ENCODE measurements at places on chromosomes 11 and 22.

DNA sequence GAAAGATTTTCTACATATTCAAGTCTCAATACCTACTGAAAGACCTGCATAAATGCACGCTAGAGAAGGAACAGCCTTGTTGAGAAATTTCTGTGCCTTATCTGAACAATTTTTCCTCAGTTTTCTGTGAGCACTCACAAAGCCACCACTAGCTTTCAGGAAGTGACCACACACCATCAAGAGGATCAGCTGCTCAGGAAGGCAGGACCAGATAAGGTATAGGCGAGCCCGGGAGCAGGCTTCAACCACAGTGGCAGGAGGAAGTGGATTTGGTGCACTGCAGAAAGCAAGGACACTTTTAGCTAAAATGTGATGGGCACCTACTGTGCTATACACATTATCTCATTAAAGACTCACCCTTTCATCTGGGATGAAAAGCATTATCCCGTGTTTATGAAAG is 220.8 kb downstream of the RAB38 start:
- no peak for DNase-seq

DNA sequence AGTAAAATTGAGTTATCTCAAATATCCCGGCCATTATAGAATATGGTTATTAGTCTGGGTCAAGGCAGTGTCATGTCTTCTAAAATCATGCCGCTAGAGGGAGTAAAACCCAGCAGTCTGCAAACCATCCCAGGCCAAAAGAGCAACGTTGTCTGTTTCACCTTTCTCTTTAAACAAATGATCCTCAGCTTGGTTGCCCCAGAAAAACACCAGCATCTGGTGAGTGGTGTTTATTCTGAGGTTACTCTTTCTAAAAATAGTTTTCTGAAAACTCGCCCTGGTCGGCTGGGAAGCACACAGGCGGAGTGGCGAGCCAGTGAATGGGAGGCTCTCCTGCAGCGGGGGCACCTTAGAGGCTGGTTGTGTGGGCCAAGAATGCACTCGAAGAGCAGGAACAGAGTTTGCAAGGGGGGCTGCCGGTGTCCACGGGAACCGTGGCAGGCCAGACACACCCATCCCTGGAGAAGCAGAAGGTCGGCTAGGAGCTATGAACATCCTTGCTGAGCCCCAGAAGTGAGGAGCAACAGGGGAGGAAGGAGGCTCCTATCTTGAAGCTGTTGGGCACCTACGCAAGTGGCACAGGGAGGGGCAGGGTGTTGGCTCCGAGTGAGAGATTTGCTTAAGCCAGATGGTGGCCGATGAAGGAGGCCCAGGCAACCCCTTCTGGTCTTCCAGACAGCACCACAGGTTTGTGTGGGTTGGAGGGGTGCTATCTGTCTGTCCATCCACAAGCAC is 297.1 kb downstream of the ETS1 start:
- DNase-seq, result peak; percentile 44

GRCh38 chr11:130175898-130176297 is 16.3 kb downstream of the ST14 start:
- DNase-seq, result no peak

DNA sequence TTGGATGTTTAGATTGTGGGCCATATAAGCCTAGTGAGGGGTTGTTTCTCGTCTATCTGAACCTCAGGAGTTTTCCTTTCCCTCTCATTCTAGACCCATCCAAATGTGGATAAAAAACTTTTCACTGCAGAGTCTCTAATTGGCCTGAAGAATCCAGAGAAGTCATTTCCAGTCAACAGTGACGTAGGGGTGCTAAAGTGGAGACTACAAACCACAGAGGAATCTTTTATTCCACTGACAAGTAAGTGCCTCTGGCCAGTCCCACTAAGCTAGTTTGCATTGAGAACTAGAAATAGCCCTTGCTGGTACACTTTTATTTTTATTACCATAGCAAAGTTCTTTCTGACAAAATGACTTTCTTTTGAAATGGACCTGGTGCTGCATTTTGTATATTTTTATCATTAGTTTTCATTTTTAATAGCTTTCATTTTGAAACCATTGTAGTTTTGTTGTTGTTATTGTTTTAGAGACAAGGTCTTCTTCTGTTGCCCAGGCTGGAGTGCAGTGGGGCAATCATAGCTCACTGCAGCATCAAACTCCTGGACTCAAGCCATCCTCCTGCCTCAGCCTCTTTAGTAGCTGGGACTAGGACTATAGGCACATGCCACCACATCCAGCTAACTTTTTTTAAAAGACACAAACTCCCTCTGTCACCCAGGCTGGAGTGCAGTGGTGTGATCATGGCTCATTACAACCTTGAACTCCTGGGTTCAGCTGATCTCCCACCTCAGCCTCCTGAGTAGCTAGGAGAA is 14.6 kb upstream of the PHLDB1 start:
- no peak for DNase-seq

DNA sequence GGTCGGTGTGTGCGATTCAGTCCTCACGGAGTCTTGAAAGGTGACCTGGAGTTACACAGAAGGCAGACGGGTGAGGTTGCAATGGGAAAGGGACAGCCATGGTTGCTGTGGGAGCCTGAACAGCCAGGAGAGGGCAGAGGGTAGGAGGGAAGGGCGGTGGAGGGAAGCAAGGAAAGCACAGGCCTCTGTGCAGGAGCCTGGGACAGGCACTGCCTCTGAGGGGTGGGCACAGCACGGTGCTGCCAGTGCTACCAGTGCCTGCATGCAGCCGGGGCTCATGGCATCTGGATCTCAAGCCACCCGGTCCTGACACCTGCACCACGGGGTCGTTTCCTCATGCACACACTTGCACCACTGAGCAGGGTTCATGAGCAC is 401.0 kb downstream of the TBC1D22A start:
- no peak for DNase-seq

- DNase-seq, result no peak
Observed at GRCh38 chr11:64776875-64777274, 1.5 kb downstream of the SF1 start.

DNA sequence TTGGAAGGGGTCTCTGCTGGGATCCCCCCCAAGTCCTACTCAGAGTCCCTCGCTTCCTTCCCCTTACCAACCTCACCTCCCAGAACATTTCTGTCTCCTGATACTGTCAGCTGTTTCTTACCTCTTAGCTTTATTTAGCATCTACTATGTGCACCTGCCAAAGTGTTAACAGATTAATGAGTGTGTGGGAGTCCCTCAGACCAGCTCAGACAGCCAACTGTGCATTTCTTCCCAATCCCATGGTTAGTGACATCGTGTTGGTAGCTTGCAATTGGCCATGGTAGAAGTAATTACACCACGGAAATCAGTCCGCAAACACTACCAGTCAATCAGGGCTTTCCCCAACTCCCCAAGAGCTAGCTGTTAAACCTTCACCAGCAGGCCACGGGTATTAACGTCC is 150.6 kb downstream of the DSCAML1 start:
- no peak for DNase-seq

DNA sequence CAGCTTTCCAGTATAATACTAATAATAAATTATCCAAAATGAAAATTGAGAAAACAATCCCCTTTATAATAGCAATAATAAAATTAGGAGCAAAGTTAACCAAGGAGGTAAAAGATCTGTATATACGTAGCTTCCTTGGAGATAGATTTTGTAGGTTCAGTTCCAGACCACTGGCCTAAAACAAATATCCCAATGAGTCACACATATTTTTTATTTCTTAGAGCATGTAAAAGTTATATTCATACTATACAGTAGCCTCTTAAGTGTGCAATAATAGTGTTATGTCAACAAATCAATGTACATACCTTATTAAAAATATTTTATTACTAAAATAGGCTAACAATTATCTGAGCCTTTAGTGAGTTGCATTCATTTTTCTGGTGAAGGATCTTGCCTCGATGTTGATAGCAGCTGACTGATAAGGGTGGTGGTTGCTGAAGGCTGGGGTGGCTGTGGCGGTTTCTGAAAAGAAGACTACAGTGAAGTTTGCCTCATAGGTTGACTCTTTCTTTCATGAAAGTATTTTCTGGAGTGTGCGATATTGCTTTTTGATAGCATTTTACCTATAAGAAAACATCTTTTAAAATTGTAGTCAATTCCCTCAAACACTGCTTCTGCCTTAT is 178.5 kb downstream of the ARHGAP42 start:
- no peak for DNase-seq

GRCh38 chr11:45097721-45098493 is 48.5 kb upstream of the PRDM11 start:
- no peak for DNase-seq

DNA sequence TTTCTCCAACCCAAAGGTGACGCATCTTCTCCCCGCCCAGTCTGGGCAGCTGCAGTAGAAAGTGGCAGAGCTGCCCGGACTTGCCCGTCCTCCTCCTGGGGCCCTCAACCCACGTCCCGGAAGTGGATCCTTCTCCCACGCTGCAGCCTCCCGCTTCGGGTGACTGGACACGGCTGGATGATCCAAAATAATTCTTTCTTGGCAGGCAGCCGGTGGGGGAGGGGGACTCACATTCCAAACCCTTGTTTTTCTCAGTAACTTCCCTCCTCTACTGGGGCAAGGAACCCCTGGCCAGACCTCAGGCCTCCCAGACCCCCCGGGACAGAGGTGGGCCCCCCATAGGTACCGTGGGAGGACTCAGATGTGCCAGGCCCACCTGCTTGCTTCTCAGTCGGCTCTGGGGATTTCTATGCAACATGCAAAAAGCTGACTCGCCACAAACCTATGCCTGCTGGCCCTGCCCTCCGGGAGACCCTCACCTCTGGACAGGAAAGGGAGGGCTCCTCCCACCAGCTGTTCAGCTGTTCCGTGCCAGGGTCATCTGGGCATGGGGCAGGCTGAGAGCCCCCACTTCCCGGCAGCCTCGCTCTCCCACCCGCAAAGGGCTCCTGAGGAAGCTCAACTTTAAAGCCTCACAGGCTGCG is 1.4 kb downstream of the PLXNB2 start:
- DNase-seq, result no peak

- DNase-seq, result no peak
Observed at GRCh38 chr11:120457996-120458395, 53.6 kb upstream of the GRIK4 start.

DNA sequence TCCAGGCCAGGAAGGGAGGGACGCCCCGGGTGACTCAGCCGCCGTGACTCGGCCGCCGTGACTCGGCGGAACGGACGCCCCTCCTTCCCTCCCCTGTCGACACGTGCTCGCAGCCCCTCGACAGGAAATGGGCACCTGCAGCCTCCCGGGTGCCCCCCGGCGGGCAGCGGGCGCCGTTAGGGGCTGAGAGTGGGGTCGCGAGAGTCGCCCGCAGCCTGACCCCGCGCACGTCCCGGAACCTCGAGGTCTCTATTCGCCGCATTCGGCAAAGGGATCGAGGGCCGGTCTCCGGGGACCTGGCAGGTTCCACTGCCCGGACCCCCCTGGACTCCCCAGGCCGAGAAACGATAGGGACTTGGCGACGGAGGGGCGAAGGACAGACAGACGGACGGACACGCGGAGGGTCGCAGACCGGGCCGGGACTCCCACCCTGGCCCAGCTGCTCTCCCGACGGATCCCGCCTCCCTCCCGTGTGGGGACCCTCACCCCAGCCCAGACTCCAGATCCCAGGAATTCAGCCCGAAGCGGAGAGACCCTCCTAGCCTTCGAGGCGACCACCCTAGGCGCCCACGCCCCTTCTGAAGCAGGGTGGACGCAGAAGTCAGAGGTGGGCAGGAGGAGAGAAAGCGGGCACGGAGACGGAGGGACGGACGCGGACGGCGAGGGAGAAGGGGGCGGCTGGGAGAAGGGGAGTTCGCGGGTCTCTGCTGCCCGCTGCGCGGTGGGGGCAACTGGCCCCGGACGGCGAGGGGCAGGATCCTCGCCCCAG is 648 bp downstream of the FOSL1 start:
- peak; percentile 68 for DNase-seq

GRCh38 chr22:38075105-38075825 is 8.7 kb downstream of the SLC16A8 start:
- DNase-seq, result no peak

DNA sequence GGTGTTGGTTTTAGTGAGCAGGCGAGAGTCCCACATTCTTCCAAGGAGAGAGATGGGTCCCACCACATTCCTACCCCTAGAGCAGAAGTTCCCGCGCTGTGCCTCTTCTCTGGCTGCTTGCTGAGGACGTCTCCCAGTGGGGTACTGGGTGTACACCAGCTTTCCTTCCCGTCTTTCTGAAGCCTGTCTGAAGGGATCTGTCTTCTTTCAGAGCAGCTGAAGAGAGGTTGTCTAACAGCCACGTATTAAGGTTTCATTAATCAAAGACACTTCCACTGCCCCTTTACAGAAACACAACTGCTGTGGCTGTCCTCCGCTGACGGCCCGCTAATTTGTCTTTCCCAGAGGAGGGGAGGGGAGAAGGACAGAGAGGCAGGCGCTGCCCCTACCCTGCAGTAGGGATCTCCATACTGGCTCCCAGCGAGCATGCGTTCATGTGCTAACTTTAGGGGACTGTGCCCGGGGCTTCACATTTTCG is 56.0 kb downstream of the ZBTB16 start:
- no peak for DNase-seq

GRCh38 chr11:60059052-60059451 is 2.6 kb downstream of the MS4A3 start:
- no peak for DNase-seq

DNA sequence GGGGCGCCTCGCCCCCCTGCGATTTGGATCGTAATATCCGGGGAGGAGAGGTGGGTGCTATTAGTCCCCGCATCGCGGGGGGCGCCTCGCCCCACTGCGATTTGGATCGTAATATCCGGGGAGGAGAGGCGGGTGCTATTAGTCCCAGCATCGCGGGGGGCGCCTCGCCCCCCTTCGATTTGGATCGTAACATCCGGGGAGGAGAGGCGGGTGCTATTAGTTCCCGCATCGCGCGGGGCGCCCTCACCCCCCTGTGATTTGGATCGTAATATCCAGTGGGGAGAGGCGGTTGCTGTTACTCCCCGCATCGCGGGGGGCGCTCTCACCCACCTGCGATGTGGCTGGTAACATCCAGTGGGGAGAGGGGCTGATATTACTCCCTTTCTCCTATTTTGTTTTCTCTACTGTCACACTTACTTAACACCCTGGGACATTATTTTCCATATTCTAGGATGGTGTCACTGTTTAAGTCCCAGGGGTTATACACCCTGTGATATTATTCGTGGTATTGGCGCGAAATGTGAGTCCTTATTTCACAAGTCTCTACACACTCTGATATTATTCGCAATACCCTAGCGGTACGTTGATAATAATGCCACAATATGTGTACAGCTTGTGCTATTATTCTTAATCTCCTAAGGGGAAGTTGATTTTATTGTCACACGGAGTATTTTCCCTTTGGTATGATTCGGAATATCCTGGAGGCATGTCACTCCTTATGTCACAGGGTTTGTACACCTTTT is 57.8 kb upstream of the ALDH3B2 start:
- DNase-seq, result peak; percentile 20

Data from stimulated activated CD8-positive, alpha-beta memory T cell treated with anti-CD3 and anti-CD28 coated beads, Interleukin-7, amount 100 ng/mL, for 4 hours (primary cell).